ENCODE measurements at places on chromosomes 2 and 18.

- no peak for DNase-seq
- no peaks in the 10 kb centered on the region for H3K4me1 ChIP-seq
Measured at GRCh38 chr2:121777699-121778058, 22.2 kb downstream of the TSN start.

- no peak for DNase-seq
- H3K27ac ChIP-seq = no peak overlapping the region
- H3K27me3 ChIP-seq = no peaks in the 10 kb centered on the region
- peaks cover 2% of the 10 kb centered on the region for H3K4me1 ChIP-seq
Measured at GRCh38 chr2:105834931-105835330, 90.2 kb downstream of the NCK2 start.

- DNase-seq = no peak
- H3K4me1 ChIP-seq = peaks cover 7% of the 10 kb centered on the region
- no peak overlapping the region for H3K27ac ChIP-seq
Measured at GRCh38 chr2:30410217-30410616, 36.8 kb upstream of the LCLAT1 start.

GRCh38 chr2:226649871-226650660, 149.6 kb downstream of the IRS1 start:
- peak overlapping the region; percentile 54 for H3K27ac ChIP-seq
- H3K4me1 ChIP-seq = peaks cover 5% of the 10 kb centered on the region

- no peaks in the 10 kb centered on the region for H3K27me3 ChIP-seq
- H3K36me3 ChIP-seq = no peaks in the 10 kb centered on the region
- no peak overlapping the region for H3K27ac ChIP-seq
- H3K4me1 ChIP-seq = 0 out of 2 replicates have a peak, but pooled peaks cover 8% of the 10 kb centered on the region
Measured at GRCh38 chr18:59550174-59550516, 147.1 kb downstream of the CCBE1 start.

DNA sequence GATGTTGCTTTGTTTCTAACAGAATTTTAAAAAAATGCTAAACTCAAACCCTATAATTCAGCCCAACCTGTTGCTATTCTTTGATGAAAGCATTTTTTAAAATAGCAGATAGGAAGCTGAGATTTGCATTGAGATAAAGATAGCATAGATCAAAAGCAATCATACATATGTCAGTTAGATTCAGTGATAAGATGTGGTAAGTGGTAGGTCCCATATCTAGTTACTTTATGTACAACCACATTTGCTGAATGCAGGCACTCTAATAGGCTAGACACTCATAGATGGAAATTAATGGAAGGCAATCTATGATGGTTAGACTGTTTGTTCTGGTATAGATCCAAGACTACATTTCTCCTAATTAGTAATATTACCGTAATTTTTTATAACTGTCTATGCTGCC, 27.2 kb upstream of the C1D start:
- no peak overlapping the region for H3K4me3 ChIP-seq
- DNase-seq = no peak
- H3K36me3 ChIP-seq = no peaks in the 10 kb centered on the region
- 0 out of 2 replicates have a peak, but pooled peaks cover 3% of the 10 kb centered on the region for H3K4me1 ChIP-seq
- no peaks in the 10 kb centered on the region for H3K27me3 ChIP-seq

- H3K27me3 ChIP-seq = no peaks in the 10 kb centered on the region
- no peaks in the 10 kb centered on the region for H3K36me3 ChIP-seq
- H3K4me3 ChIP-seq = no peak overlapping the region
- no peak overlapping the region for H3K27ac ChIP-seq
- peaks cover 6% of the 10 kb centered on the region for H3K4me1 ChIP-seq
- DNase-seq = no peak
Measured at GRCh38 chr2:233197022-233197421, 54.5 kb upstream of the ATG16L1 start.

DNA sequence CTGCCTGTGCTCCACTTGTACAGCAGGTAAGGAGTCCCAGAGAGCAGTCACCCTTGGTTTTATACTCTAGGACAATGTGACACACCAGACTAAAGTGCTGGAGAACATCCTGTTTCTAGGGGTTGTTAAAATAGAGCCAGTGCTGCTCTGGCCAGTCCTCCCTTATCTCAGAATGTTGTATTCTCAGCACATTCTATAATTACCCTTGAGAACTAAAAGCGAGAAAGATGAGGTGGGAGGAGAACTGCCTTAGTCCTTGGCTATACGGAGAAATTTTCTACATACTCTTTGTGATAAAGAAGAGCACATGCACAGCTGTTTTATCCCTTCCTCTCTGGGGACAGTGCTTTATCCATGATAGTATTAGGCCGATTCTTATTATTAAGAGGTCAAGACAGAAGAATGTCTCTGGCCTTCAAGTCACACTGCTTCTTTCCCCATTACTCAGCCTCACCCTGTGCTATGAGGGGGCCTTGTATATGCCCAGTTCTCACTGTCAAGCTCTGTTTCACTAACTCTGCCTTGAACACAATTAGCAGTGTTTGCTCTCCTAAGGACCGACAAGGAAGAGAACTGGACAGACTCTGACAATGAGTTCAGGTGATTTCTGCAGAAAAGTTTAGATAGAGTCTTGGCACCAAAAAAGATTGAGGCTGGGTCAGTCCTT, 385.8 kb downstream of the TRIB2 start:
- H3K27me3 ChIP-seq = no peaks in the 10 kb centered on the region
- H3K27ac ChIP-seq = no peak overlapping the region
- H3K4me3 ChIP-seq = no peak overlapping the region
- H3K36me3 ChIP-seq = no peaks in the 10 kb centered on the region
- DNase-seq = no peak
- no peaks in the 10 kb centered on the region for H3K4me1 ChIP-seq

- no peaks in the 10 kb centered on the region for H3K4me1 ChIP-seq
- no peak overlapping the region for H3K4me3 ChIP-seq
- DNase-seq = no peak
- no peak overlapping the region for H3K27ac ChIP-seq
Measured at GRCh38 chr2:133586978-133587377, 18.7 kb upstream of the NCKAP5 start.

GRCh38 chr18:22185273-22185672, 15.9 kb downstream of the GATA6 start:
- H3K27me3 ChIP-seq = no peaks in the 10 kb centered on the region
- H3K4me1 ChIP-seq = no peaks in the 10 kb centered on the region
- no peaks in the 10 kb centered on the region for H3K36me3 ChIP-seq
- DNase-seq = no peak

- H3K27me3 ChIP-seq = no peaks in the 10 kb centered on the region
- H3K36me3 ChIP-seq = no peaks in the 10 kb centered on the region
- no peak overlapping the region for H3K4me3 ChIP-seq
Measured at GRCh38 chr2:196415384-196415783, 224.1 kb upstream of the CCDC150 start.

DNA sequence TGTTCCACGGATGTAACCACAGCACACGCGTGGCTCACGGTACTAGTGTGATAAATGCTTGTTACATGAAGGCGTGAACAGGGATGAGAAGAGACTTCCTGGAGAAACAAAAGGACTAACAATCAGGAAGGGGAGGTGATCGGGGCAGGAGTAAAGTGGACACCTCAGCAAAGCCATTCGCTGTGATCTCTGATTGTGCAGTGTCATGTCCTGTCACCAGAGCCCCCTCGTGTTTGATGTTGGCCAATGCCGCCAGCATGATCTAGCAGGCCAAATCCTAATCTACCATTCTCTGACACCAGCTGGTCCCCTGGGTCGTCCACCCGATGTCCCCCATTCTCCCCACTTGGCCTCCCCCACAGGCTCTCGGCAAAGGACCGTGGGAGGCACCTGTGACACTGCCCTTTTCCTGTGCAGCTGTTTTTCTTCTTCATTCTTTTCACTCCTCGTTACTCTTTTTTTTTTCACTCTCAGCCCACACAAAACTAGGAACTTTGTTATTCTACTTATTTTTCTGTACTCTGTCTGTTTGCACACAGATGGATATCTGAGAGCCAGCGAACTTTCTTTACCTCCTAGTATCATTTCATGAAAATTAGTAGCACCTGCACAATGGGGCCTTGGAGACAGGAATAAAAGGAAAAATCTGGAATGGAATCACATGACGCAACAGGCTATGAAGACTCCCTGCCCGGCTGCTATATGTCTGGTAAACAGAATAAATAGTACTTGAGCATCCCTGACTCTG, 146.8 kb downstream of the TGIF1 start:
- peaks cover 15% of the 10 kb centered on the region for H3K4me1 ChIP-seq
- H3K4me3 ChIP-seq = no peak overlapping the region
- H3K27ac ChIP-seq = peak overlapping the region; percentile 25
- no peaks in the 10 kb centered on the region for H3K36me3 ChIP-seq

DNA sequence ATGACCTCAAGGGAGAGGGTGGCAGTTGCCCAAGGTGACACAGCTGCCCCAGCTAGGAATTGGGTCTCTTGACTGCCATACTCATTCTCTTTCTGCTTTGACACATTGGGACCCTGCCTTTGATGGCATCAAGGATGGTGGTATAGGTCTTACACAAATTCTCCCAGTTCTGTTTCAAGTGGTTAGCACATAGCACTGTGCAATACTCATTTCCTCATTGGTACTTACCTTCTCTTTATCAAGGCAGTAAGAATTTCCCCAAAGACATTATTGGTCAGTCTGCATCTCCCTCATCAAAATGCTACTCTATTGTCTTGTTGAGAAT, 35.9 kb upstream of the CCDC93 start:
- no peak overlapping the region for H3K27ac ChIP-seq
- H3K36me3 ChIP-seq = no peaks in the 10 kb centered on the region
- no peaks in the 10 kb centered on the region for H3K27me3 ChIP-seq
- no peak for DNase-seq

All from H1 (cell line).